Activated T-helper 17 cell treated with anti-CD3 and anti-CD28 coated beads, Interleukin-2, amount 50 U/mL, for 72 hours (primary cell): ENCODE measurements at places on chromosomes 4 and X.

- peak; percentile 43 for ATAC-seq
These were observed 1.7 kb upstream of the FGFRL1 start for GRCh38 chr4:1009542-1010394.

- no peak for ATAC-seq
These were observed 6.2 kb downstream of the AADAT start for GRCh38 chr4:170083541-170083940.

- no peak for ATAC-seq
These were observed 88.4 kb downstream of the WDFY3 start for GRCh38 chr4:84878090-84878489.

DNA sequence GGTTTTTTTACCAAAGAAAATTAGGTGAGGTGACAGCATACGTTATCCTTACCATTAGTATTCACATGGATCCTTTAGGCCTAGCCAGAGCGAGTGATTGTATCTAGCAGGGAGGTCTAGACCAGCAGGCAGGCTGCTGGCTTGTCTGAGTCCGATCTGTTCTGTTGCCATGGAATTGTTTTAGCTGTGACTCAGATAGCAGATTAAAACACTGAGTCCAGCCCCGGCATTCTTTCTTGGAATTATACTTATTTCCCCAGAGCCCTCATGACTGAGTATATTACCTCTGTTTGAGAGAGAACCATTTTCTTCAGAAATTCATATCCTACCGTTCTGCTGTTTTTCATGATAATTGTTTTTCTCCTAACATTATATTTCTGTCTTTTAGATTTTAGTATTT lies 37.4 kb downstream of the OCRL start:
- no peak for ATAC-seq

GRCh38 chrX:123755107-123755506 lies 22.3 kb upstream of the THOC2 start:
- ATAC-seq: no peak

- ATAC-seq: no peak
These were observed 3.5 kb upstream of the EDNRA start for GRCh38 chr4:147477439-147477838.

DNA sequence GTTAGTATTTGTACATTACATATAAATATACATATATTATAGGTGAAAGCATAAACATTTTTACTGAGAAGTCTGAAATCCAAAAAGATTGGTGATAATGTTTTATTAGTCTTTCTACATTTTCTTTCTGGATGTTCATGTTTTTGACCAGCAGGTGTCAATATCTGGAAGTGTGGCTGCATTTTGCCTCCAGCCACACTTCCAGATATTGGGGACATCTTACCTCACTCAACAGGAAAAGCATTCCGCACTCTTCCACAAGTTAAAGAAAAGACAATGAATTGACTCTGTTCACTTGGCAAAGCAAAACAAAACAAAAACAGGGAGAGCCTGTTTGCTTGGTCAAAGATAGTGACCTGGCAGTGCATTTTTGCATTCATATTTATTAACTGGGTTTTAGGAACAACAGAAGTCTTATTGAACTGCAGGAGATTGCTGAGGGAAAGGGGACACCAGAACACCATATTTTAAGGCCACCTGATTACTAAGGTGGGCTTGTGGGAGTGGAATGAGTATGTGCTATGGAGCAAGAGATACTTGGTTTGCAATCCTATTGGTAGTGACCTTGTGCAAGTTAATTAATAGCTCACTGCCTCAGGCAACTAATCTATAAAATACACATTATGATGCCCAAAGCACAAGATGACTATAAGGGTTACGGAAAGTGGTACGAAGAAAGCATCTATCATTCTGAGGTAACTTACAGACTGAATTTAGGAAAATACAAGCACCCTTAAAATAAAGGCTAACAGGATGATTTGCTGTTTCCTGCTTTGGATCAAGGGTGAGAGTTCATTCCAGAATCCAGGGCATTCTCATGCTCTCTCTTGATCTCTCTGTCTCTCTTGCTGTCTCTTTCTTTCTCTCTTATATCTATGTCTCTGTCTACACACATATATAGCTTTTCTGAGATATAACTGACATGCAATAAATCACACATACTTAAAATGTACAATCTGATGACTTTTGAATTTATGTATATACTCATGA lies 389.9 kb upstream of the EMCN start:
- no peak for ATAC-seq

DNA sequence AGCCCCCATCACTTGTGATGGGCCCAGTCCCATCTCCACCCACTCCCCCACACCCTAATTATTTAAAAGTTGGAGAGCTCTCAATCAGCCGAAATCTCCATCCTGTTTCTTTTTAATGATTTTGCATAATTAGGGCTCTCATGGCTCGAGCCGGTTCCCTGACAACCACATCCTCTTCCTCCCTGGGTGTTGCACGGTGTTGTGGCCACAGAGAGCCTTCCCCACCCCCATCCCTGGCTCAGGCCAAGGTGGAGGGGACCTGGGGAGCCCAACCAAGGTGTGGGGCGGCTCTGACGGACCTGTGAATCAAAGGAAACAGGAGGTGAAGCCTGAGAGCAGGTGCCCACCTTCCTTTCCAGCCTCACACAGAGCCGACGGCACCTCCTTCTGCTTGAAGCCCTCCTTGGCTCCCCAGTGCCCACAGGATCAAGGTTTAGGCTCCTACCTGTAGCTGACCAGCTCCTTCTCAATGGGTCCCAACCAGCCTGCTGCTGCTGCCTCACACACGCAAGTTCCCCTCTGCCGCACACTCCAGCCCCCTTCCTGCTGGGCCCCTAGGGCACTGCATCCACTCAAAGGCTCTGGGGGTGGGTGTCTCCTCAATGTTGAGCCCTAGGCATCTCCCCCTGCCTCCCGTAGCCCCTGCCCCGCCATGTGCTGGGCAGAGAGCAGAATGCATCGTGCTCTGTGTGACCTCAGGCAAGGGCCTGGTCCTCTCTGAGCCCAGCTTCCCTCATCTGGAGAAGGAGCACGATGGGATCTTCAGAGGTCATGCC lies 68.7 kb downstream of the WFS1 start:
- ATAC-seq: peak; percentile 72

DNA sequence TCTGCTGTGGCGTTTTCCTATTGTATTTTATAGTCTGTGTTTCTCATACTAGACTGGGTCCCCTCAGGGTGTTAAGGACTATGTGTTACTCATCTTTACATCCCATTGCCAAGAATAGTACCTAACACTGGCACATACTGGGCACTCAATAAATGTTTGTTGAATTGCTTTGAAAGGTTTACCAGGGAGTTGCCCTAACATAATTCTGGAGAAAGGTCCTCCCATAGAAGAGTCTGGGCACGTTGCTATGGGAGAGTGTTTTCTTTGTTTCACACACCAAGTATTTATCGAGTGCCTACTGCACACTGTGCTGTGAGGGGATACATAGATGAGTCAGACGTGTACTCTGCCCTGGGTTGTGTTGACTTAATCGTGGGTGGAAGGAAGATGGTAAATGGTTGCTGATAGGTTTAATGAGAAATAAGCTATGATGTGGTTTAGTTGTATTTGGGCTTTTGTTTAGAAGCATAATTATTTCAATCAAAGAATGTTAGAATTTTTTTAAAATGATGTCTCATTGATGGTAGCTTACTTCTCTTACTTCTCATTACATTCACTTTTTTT lies 42.9 kb downstream of the AFF1 start:
- ATAC-seq: peak; percentile 86
